ENCODE measurements at places on chromosomes 12 and 14.

- DNase-seq: no peak
These were observed 104.4 kb downstream of the PIWIL1 start for GRCh38 chr12:130441771-130442760.

GRCh38 chr12:70070494-70071007, 172.7 kb upstream of the CNOT2 start:
- no peak for DNase-seq

DNA sequence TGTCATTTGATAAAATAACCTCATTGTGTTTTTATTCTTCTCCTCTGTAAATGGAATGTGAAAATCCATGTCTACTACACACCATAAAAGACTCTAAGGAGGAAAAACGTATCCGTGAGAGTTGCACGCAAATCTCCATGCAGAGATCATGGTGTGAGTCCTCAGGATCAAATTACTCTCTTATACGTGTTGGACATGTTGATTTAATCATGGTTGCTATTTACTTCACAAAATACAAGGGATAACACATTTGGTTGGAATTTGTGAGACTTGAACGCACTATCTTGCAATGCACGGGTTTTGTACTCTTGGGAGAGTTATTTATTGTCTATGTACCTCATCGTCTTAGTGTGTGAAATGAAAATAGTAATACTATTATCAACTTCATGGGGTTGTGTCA, 128.0 kb upstream of the RASSF8 start:
- DNase-seq: no peak

- DNase-seq: no peak
These were observed at the start of gene SOCS2 for GRCh38 chr12:93571925-93572711. Gene SOCS2 (plus strand): TSS chr12:93572675. CDS start chr12:93572898, 223 bp downstream.

DNA sequence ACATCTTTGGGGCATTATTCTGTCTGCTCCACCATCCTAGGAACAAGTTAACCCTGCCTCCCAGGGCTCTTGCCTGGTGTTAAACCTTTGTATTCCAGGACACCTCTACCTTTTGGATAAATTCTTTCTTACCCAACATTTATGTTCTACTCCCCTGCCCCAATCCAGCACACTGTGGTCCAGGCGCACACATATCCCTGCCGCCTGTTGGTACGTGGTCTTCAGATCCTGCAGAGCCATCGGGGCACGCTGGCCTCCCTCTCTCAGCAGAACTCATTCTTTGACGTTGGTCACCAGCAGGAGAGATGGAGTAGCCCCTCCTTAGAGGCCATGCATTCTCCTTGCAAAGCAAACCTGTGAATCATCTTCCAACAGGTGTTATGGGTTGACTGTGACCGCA, 5.1 kb upstream of the TMEM179 start:
- no peak for DNase-seq

DNA sequence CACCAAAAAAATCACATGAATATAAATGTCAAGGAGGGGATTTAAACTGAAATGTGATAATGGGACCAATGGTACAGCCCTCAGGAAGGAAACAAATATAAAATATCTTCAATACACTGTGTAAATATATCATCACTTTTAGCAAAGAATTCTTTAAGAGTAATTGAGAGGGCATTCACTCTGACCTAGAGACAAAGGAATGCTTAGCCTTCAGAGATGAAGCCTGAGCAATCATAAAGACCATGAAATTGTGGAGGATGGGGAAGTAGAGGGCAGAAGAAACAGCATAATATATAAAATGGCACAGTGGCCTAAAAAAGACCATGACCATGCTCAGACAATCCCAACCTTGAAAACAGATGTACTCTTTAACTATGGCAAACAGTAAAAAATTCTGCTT, 20.4 kb downstream of the YAF2 start:
- no peak for DNase-seq

DNA sequence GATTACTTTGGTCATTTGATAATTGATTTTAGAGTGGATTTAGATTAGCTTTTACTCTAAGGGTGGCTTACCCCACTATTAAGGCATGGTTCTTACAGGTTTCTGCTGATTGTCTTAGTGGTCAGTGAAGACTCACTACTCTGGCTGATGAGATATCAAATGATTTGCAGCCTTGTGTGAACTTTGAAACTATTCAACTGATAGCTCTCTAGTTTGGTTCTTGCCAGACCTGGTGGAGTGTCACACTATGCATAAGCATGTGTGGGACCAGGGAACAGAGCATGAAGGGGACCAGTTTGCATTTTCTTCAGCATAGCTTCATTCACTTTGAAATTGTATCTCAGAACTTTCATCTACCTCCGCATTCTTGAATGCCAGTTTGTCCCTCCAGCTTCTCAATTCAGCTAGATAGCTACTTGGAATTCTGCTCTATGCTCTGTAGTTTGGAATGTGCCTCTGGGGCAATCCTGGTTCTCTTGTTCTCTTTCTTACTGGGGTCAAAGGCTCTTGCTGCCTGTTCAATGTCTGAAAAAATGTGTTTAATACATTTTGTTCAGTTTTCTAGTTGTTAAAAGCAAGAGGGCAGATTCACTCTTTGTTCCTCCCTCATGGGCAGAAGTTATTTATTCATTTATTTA, 12.7 kb downstream of the SCYL2 start:
- DNase-seq: no peak

DNA sequence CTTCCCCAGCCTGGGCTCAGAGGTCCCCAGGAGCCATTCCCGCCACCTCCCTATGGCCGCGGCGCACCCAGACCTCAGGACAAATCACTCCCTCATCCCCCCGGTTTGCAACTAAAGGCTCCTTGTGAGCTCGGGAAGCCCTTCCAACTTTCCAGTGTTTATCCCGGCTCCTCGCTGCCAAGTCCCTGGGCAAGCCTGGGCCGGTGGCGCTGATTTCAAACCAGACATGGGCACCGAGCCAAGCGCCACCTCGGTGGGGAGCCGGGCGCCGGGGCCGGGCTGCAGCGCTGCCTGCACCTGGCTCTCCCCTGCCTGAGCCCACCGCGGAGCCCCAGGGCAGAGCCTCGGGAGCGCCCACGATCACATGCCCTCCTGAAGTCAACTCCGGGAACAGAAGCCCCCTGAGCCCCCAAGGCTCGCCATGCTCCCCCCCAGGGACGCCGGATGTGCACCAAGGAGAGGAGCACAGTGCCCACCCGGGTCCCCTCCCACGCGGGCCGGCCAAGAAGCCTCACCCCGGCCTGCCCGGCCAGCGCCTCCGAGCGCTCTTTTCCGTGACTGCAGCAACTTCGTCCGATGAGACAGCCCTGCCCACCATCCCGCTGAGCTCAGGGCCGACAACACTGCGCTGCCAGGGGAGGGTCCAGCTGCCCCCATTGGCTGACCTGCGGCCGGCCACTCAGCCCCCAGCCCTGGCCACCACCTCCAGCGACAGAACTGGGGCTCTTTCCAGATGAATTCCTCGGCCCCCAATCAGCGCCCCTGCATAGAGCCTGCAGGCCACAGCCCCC, 50.0 kb downstream of the NCOR2 start:
- no peak for DNase-seq

DNA sequence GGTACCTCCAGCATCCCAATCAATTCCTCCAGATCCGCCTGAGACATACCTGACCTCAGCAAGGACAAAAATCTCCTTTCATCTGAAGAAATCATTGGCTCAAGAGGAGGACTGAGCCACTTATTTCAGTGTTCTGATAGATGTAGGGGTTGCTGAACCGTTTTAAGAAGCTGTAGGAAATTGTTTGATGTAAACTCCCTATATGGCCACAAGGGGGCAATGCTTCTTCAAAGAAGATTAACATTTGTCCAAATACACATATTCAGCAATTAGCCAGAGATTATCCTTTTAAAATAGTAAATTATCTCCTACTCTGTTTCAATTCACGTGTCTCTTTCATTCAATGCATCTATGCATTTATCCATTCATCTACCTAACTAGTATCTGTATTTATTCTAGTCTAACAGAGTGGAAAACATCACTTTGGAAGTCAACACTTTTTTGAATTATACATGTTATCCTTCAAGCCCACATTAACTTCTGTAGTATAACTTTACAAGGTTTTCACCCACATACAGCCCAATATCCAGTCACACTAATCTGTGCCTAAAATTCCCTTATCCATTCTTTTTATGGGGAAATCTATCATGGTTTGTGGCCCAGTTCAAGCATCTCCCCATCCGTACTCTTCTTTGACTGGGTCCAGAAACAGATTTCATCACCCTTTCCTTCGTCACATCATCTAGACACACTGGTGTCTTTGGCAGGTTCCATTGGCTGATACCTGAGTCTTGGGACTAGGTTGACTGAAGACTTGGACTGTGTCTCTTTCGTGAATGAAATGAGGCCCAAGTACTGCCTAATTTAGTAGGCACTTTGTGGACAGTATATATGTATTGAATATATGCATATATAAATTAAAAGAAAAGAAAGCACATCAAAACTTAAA, 411.0 kb upstream of the OR4E1 start:
- no peak for DNase-seq

GRCh38 chr14:93906341-93907329, 20.5 kb upstream of the FAM181A start:
- no peak for DNase-seq

DNA sequence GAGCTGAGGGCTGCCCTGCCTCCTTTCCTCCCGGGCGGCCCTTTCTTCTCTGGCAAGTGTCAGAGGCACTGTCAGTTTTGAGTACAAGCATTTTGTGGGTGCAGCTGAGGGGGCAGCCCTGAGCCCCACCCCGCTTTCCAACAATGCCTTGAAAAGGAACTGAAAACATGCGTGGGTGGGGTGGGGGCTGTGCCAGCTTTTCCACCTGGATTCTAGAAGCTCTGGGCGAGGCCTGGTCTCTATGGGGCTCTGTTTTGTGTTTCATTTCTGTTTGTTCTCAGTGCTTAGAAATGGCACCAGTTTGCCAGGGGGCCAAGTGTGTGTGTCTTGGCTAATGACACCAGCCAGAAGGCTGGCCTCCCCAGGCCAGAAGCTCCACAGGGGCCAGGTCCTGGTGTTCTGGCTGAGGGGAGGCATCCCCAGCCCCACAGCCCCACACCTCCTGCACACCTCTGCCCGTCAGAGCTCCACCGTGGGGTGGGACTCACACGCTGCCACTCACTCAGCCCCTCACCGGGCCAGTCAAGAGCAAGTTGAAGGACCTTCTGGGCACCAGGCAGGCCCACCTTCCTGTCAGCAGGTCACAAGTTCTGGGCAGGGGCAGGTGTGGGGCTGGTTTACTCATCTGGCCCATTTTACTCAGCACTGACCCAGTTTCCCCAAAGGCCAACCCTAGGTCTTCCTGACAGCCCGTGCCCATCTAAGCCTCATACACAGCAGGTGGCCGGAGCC, 155.1 kb downstream of the CALM1 start:
- DNase-seq: no peak

- no peak for DNase-seq
These were observed 84.1 kb downstream of the BCL11B start for GRCh38 chr14:99187858-99188257.

DNA sequence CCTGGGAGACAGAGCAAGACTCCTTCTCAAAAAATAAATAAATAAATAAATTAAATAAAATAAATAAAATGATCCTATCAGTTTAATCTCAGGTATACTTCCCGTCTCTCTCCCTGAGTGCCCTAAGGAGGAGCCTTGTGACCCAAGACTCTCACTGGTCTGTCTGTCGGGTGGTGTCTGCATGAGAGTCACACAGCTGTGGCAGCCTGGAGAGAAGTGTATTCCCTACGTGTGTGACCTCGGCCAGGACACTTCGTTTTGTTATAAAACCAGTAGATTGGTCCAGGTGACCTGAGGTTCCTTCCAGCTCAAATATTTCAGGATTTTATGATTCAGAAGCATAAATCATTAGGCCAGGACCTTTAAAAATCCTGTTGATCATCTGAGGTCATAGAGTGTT, 4.8 kb downstream of the SYNE3 start:
- no peak for DNase-seq

- DNase-seq: no peak
These were observed 5.0 kb upstream of the SLC38A4 start for GRCh38 chr12:46830731-46831334.

DNA sequence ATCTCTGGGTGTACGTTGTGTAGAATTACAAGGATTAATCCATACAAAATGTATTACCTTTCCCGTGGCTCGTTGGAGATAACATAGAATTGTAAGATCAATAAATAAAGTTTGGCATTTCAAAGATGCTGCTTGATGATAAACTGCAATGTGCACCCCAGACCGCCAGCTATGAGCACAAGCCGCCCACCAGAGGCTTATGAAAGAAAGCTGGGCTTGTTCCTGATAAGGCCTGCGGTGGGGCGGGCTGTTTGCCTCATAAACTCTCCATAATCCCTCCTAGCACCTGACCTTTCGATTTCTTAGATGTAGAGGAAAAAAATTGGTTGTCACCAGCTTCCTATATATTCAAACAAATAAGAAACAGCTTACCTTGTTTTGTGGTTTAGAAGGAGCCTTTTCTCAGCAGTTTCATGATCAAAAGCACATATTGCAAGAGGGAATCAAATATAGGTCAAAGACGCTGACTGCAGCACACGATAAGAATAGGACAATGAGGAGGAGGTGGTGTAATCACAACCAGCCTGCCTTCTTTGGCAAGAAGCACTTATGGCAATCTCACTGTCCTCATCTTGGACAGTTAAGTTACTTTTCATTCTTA, 293.6 kb downstream of the RMST start:
- DNase-seq: no peak

DNA sequence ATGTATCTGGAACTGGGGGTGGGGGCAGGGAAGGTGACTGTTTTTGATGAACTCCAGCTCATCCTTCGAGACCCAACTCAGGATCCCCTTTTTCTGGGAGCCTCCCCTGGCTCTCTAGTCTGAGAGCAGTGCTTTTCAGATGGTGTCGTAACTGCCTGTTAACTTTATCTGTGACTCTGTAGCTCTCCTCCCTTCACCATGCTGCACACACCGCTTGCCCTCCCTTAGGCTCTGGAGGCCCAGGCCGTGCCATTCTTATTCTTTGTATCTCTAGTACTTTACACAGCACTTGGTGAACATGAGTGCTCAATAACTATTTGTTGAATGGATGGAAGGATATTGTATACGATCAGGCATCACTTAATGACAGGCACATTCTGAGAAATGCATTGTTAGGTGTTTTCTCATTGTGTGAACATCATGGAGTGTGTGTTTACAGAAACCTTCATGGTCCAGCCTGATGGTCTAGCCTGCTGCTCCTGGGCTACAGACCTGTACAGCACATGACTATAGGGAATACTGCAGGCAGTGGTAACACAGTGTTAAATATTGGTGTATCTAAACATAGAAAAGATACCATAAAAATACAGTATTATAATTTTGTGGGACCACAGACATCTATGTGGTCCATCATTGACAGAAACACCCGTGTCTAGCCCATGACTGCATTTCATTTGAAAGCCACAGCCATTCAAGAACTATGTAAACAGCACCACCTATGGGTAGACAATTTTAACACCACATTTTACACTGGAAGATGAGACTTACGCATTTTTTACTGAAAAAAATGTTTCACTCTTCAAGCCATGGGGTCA, 91.8 kb downstream of the EML1 start:
- no peak for DNase-seq

- DNase-seq: no peak
These were observed 126.9 kb upstream of the RAP1B start for GRCh38 chr12:68483592-68484383.

- no peak for DNase-seq
These were observed 40.2 kb upstream of the NT5DC3 start for GRCh38 chr12:103881261-103881660.
